Stimulated activated CD8-positive, alpha-beta memory T cell treated with anti-CD3 and anti-CD28 coated beads, Interleukin-15, amount 100 ng/mL, for 48 hours (primary cell): ENCODE measurements at places on chromosomes 3 and 15.

GRCh38 chr15:63532307-63532744, 27.9 kb downstream of the USP3 start:
- DNase-seq = no peak

DNA sequence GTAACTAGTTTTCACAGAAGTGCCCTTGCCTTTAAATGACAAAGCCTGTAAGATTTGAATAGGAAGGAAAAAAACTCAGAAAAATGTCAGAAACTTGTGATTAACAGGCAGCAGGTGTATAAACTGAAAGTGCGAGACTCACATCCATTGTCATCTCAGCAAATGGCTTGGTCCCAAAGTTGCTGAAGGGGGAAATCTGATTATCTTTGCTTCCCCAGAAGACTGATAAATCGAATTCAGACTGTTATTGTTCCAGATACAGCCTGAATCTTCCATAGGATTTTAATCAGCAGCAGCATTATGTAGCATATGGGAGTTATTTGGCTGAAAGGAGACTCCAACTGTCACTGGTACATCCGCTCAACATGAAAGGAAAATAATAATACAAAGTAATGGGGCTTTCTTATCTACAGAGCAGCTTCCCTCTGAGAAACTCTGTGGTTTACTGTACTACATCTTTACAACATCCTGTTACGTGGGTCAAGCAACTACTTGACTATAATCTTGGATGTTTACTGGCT, 550.4 kb upstream of the CCDC54 start:
- DNase-seq = no peak

- DNase-seq = no peak
These were observed 10.0 kb downstream of the BHLHE40 start for GRCh38 chr3:4988983-4989834.

DNA sequence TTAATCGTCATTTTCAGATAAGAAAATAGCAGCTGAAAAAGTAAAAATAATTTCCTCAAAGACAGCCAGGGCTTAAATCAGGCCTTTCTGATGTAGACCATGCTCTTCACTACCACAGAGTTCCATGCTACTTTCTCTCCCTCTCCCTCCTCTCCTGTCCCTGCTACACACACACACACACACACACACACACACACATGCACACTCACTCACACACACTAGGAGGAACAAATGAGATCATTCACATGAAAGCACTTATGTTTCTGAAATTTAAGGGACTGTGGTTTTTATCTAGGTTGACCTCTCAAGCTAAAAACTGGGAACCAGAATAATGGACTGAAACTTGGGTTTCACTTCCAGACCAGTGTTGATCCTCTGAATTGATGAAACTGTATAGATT, 4.1 kb upstream of the PSMA4 start:
- DNase-seq = no peak

DNA sequence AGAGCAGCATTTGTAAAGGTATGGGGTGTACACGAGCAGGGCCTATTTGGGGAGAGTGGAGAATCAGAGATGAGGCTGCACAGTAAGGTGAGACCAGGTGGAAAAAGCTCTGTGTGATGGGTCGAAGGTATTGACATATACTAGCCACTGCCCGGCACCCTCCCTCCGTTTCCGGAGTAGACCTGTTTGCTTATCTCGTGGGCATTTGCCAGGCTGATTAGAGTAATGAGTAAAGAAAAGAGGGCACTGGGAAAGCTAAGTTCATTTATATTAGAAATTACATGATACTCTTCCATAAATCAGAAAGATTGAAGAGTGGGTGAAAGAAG, 46.2 kb upstream of the ATG7 start:
- DNase-seq = no peak
